ENCODE measurements at places on chromosomes 16 and 17. TPM values are rescaled to one million over a fixed set of nuclear protein-coding genes. Genes with fewer than 3 reads are reported as not detected.

The ATP2C2 gene
- total RNA-seq: not detected

The MPP2 gene
- total RNA-seq: 2.3 TPM

The SPATA22 gene
- total RNA-seq: not detected

The GDPD3 gene
- total RNA-seq: 9.1 TPM

The SLC38A8 gene
- not detected for total RNA-seq

The NPLOC4 gene
- 68.6 TPM for total RNA-seq

The TBC1D3 gene
- not detected for total RNA-seq

The CLEC3A gene
- not detected for total RNA-seq

The SLC16A13 gene
- 4.1 TPM for total RNA-seq

The BMERB1 gene
- total RNA-seq: 7.2 TPM

The CEP112 gene
- 0.95 TPM for total RNA-seq

The BRIP1 gene
- total RNA-seq: 12.0 TPM

The ZFP3 gene
- total RNA-seq: 0.62 TPM

The SPHK1 gene
- 9.0 TPM for total RNA-seq

The KRTAP9-4 gene
- total RNA-seq: not detected

The DOC2A gene
- total RNA-seq: 0.86 TPM

The ASB16 gene
- total RNA-seq: not detected

The GPR142 gene
- not detected for total RNA-seq

The PERCC1 gene
- not detected for total RNA-seq

The SLC12A3 gene
- not detected for total RNA-seq

The MMP15 gene
- total RNA-seq: 0.24 TPM

The KIF22 gene
- 209 TPM for total RNA-seq

The ANKRD40CL gene
- not detected for total RNA-seq

The YPEL2 gene
- total RNA-seq: 4.3 TPM

All from activated naive CD4-positive, alpha-beta T cell treated with anti-CD3 and anti-CD28 coated beads for 36 hours (primary cell).